Right lobe of liver (tissue), 6 donors: ENCODE measurements at places on chromosomes 12 and 14. TPM values are rescaled to one million over a fixed set of nuclear protein-coding genes. Genes with fewer than 3 reads are reported as not detected.

DNA sequence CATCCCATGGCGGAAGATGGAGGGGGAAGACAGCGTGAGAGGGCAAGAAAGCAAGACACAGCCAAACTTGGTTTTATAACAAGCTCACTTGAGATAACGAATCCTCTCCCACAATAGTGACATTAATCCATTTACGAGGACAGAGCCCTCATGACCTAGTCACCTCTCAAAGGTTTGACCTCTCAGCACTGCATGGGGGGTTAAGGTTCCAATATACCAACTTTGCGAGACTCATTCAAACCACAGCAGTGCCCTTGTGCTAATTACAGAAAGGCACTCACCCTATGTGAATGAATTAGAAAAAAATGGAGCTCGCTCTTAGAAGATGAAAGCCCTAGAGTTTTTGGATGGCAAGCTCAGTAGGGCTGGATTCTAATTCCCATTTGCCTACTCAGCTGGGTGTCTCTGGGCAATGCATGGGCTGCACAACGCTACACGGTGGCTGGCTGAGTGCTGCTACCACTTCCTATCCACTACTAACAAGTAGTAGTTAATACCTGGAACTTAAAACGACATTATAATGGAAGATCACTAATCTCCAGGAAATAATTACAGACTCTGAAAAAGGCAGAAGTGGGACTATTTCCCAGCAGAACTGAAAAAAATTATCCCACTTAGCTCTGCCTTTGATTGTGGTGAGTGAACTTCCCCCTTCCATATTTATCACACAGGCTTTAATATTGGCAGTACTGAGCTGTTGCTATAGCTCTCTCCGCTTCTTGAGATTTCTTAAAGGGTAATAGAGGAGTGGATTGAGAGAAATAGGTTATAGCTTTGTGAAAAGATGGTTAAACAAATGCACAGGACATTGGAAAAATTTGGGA, 27.5 kb downstream of the TESPA1 start:
- DNase-seq: no peak

- DNase-seq: no peak
Measured at GRCh38 chr14:101125719-101126651, 222.5 kb upstream of the RTL1 start.

DNA sequence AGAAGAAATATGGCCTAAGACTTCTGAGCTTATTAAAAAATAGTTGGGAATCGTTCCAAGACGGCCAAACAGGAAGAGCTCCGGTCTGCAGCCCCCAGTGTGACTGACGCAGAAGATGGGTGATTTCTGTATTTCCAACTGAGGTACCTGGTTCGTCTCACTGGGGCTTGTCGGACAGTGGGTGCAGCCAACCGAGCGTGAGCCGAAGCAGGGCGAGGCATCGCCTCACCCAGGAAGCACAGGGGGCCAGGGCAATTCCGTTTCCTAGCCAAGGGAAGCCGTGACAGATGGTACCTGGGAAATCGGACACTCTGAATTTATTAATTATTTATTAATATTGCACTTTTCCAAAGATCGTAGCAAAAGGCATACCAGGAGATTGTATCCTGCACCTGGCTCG, 857.8 kb downstream of the C12orf50 start:
- DNase-seq: no peak

GRCh38 chr12:92079054-92079385, 66.6 kb downstream of the BTG1 start:
- no peak for DNase-seq

KLRF1 gene
- total RNA-seq: not detected

LTB4R gene
- total RNA-seq: 2.9 TPM
